ENCODE measurements at places on chromosomes 5 and 9.

DNA sequence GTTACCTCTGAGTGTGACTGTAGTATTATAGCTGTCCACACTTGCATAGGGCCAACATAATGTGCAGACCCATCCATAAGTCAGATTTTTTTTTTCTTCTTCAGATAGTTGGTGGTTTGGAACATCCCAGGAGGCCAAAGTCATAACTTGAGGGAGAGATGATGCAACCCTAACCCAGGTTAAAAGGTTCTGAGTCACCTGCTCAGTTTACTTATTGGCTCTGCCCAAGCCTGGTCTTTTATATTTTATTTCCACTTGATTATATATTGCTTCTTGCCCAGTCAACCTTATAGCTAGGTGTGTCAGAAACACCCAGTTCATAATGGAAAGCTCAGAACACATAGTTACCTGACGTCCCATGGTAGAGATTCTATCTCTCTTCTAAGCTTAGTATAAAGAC is 113.1 kb upstream of the PCSK1 start:
- no peaks in the 10 kb centered on the region for H3K4me1 ChIP-seq
- no peak overlapping the region for H3K27ac ChIP-seq
- DNase-seq: no peak
- H3K4me3 ChIP-seq: no peak overlapping the region
- peaks cover 24% of the 10 kb centered on the region for H3K27me3 ChIP-seq
- no peaks in the 10 kb centered on the region for H3K36me3 ChIP-seq

DNA sequence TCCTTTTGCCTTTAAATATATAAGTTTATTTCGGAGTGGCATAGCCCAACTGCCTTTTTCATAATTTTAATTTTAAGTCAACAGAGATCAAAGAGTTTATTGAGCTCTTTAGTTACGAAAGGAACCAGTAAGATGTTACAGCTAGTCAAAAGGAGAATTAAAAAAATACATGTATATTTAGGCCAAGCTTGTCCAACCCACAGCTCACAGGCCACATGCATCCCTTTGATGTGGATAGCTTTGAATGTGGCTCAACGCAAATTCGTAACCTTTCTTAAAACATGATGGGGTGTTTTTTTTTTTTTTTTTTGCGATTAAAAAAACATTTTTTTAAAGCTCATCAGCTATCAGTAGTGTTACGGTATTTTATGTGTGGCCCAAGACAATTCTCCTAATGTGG is 50.2 kb upstream of the IL31RA start:
- H3K27me3 ChIP-seq: no peaks in the 10 kb centered on the region
- no peak overlapping the region for H3K27ac ChIP-seq
- no peak overlapping the region for H3K4me3 ChIP-seq
- no peaks in the 10 kb centered on the region for H3K4me1 ChIP-seq

GRCh38 chr9:124859803-124860581 is 1.8 kb downstream of the RPL35 start:
- H3K4me1 ChIP-seq: peaks cover 9% of the 10 kb centered on the region
- peak overlapping the region; percentile 92 for H3K27ac ChIP-seq
- no peaks in the 10 kb centered on the region for H3K27me3 ChIP-seq
- no peak for DNase-seq
- H3K36me3 ChIP-seq: peaks cover 71% of the 10 kb centered on the region

GRCh38 chr9:99851500-99851822 is 29.8 kb downstream of the NR4A3 start:
- no peaks in the 10 kb centered on the region for H3K4me1 ChIP-seq
- peaks cover 11% of the 10 kb centered on the region for H3K27me3 ChIP-seq
- no peak overlapping the region for H3K27ac ChIP-seq
- no peaks in the 10 kb centered on the region for H3K36me3 ChIP-seq
- H3K4me3 ChIP-seq: no peak overlapping the region

GRCh38 chr5:14929293-14930065 is 57.9 kb upstream of the ANKH start:
- no peak overlapping the region for H3K27ac ChIP-seq
- no peaks in the 10 kb centered on the region for H3K27me3 ChIP-seq
- no peaks in the 10 kb centered on the region for H3K36me3 ChIP-seq
- DNase-seq: no peak

DNA sequence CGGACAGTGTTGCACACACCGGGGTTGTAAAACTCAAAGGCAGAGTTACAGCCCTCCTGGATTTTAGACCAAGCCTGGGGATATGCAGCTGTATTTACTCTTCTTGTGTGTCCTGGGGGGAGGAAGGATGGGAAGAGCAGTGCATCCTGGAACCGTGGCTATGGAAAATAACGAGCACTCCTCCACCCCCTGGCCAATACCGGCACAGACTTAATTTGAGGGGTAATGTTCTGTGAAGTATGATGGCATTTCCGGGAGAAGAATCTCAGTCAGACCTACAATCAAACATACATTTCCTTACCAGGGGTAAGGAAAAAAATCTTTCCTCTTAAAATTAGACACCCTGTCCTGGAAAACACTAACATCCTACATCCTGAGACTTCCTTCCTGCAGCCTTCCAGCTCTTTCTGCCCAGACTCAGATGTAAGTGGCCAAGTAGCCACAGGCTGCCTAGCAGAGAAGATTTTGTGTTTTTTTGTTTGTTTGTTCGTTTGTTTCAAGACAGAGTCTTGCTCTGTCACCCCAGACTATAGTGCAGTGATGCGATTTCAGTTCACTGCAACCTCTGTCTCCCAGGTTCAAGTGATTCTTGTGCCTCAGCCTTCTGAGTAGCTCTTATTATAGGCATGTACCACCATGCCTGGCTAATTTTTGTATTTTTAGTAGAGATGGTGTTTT is 11.0 kb upstream of the ERMP1 start:
- H3K27me3 ChIP-seq: no peaks in the 10 kb centered on the region
- peaks cover 49% of the 10 kb centered on the region for H3K4me1 ChIP-seq
- H3K4me3 ChIP-seq: no peak overlapping the region
- no peaks in the 10 kb centered on the region for H3K36me3 ChIP-seq

GRCh38 chr5:79133121-79133656 is 21.6 kb downstream of the BHMT start:
- peaks cover 8% of the 10 kb centered on the region for H3K27me3 ChIP-seq
- H3K27ac ChIP-seq: peak overlapping the region; percentile 93
- peaks cover 18% of the 10 kb centered on the region for H3K4me1 ChIP-seq
- peaks cover 5% of the 10 kb centered on the region for H3K36me3 ChIP-seq

GRCh38 chr9:84542554-84542953 is 127.0 kb upstream of the NTRK2 start:
- DNase-seq: no peak
- no peaks in the 10 kb centered on the region for H3K36me3 ChIP-seq
- no peak overlapping the region for H3K27ac ChIP-seq
- no peak overlapping the region for H3K4me3 ChIP-seq

DNA sequence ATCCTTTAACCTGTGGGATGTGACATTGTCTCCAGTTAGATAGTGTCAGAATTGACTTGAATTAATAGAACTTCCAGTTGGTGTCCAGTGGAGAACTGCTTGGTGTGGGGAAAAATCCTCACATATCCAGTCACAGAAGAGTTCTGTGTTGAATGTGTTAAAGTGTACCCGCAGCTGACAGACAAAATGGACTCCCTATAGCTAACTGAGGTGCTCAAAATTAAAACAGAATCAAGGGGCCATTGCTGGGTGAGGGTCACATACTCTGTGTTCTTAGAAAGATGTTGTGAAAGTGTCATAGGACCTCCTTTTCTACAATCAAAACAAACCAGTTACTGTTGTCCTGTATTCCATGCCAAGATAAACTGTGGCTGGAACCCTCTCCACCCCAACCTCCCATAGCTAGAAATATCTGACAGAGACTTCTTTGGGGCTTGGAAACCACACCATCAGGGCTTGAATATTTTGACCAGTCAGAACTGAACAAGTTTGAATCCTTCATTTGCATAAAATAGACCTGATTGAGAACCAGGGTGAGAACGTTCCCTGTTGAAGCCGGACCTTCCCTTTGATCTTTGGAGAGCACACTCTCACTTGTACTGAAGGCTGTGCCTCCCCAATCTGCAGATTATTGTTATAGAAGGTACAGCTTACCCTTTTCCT is 164.0 kb upstream of the ZNF608 start:
- H3K27ac ChIP-seq: no peak overlapping the region
- no peaks in the 10 kb centered on the region for H3K36me3 ChIP-seq

DNA sequence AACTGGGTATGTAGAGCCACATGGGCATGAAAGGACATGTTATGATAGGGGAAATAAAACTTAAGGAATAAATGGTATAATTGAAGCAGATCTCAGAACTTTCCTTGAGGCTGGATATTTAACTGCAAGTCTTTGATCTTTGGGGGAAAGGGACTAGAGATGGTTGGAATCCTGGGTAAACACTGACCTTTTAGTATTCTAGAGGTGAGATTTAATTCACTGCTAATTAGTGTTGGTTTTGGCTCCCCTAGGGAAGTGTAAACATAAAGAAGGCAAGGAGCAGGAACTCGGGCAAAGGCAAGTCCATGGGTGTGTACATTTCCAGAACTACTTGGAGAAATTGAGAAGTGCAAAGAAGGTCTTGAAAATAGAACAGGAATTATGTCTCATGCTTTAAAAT is 16.6 kb downstream of the NIM1K start:
- H3K27me3 ChIP-seq: peaks cover 20% of the 10 kb centered on the region
- H3K4me1 ChIP-seq: peaks cover 16% of the 10 kb centered on the region
- H3K27ac ChIP-seq: no peak overlapping the region

GRCh38 chr5:172875505-172876279 is 41.6 kb downstream of the ERGIC1 start:
- H3K4me3 ChIP-seq: no peak overlapping the region
- no peak overlapping the region for H3K27ac ChIP-seq
- no peaks in the 10 kb centered on the region for H3K36me3 ChIP-seq
- peaks cover 17% of the 10 kb centered on the region for H3K4me1 ChIP-seq

- no peak overlapping the region for H3K27ac ChIP-seq
- no peaks in the 10 kb centered on the region for H3K36me3 ChIP-seq
- peaks cover 20% of the 10 kb centered on the region for H3K4me1 ChIP-seq
- no peak for DNase-seq
- H3K4me3 ChIP-seq: no peak overlapping the region
Observed at GRCh38 chr9:99118782-99119466, 14.0 kb downstream of the TGFBR1 start.

GRCh38 chr5:95281226-95281625 is 3.7 kb downstream of the MCTP1 start:
- H3K4me3 ChIP-seq: no peak overlapping the region
- H3K27me3 ChIP-seq: peaks cover 67% of the 10 kb centered on the region
- no peak overlapping the region for H3K27ac ChIP-seq
- peaks cover 8% of the 10 kb centered on the region for H3K4me1 ChIP-seq
- peaks cover 14% of the 10 kb centered on the region for H3K36me3 ChIP-seq

DNA sequence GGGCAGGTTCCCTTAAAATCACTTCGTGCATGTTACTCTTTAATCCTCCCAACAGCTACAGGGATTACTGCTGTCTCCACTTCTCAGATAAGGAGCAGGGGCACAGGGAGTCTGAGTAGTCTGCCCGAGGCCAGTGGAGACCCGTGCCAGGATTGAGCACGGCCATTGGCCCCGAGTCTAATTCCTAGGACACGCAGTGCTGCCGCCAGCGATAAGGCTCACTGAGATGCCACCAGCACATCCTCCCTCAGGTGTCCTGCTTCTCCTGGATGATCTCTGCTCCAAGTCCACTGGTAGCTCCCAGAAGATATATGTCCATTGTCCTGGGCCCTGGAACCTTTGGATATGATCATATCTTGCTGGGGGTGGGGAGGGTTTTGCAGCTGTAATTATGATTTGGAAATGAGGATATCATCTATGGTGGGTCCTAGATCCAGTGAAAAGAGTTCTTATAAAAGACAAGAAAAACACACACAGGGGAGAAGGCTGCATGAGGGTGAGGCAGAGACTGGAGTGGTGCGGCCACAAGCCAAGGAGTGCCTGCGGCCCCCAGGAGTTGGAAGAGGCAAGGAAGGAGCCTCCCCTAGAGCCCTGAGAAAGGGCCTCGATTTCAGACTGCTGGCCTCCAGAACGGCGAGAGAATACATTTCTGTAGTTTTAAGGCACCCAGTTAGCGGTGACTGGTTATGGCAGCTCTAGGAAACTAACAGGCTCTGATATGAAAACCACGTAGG is 19.4 kb upstream of the MED10 start:
- H3K4me1 ChIP-seq: no peaks in the 10 kb centered on the region
- no peak overlapping the region for H3K27ac ChIP-seq
- no peak for DNase-seq
- peaks cover 94% of the 10 kb centered on the region for H3K27me3 ChIP-seq

- H3K27me3 ChIP-seq: no peaks in the 10 kb centered on the region
- H3K36me3 ChIP-seq: no peaks in the 10 kb centered on the region
- no peak overlapping the region for H3K27ac ChIP-seq
- peaks cover 7% of the 10 kb centered on the region for H3K4me1 ChIP-seq
- H3K4me3 ChIP-seq: no peak overlapping the region
Observed at GRCh38 chr5:84764227-84764626, 379.5 kb upstream of the EDIL3 start.

DNA sequence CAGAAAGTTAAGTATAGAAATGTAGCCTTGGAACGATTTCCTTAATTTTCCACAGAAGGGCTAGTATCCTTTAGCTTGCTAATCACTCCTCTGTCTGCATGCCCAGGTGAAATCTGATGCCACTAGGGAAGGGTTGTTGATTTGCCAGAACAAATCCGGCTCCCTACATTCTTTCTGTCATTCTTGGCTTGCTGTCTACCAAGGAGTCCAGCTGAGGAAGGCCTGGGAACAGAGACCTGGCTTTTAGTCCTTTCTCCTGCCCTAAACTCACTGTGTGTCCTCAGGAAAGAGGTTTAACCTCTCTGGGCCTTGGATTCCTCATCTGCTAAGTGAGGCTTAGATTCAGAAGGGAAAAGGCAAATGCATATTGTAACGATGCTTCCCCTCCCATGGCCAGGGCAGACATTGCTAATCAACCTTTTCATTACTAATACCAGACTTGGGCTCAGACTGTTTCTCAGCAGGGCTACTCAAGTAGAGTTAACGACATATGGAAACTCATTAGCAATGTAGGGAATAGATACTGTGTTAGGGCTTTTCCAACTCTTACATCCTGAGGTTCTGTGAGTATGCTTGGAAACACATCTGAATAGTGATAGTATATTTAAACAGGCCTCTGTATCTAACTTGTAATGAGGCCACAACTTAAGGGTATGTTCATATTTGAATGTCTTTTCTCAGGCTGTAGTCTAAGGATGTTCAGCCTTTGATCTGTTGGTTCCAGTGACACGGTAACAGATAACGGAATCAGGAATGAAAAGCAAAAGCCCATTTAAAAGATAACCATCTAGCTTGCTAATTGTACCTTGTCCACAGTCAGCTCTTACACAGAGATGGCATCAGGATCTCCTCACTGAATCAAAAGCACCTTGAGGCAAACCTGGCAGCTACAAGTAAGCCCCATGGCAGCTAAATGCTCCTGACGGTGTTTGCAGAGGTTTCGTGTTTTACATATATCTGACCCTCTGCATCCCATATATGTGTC is 4.1 kb downstream of the GALNT10 start:
- DNase-seq: peak; percentile 32
- H3K4me3 ChIP-seq: no peak overlapping the region
- H3K27ac ChIP-seq: no peak overlapping the region
- peaks cover 25% of the 10 kb centered on the region for H3K36me3 ChIP-seq
- no peaks in the 10 kb centered on the region for H3K27me3 ChIP-seq
- peaks cover 73% of the 10 kb centered on the region for H3K4me1 ChIP-seq

All from Calu3 (cell line).